ENCODE measurements at places on chromosomes 5 and 9.

DNA sequence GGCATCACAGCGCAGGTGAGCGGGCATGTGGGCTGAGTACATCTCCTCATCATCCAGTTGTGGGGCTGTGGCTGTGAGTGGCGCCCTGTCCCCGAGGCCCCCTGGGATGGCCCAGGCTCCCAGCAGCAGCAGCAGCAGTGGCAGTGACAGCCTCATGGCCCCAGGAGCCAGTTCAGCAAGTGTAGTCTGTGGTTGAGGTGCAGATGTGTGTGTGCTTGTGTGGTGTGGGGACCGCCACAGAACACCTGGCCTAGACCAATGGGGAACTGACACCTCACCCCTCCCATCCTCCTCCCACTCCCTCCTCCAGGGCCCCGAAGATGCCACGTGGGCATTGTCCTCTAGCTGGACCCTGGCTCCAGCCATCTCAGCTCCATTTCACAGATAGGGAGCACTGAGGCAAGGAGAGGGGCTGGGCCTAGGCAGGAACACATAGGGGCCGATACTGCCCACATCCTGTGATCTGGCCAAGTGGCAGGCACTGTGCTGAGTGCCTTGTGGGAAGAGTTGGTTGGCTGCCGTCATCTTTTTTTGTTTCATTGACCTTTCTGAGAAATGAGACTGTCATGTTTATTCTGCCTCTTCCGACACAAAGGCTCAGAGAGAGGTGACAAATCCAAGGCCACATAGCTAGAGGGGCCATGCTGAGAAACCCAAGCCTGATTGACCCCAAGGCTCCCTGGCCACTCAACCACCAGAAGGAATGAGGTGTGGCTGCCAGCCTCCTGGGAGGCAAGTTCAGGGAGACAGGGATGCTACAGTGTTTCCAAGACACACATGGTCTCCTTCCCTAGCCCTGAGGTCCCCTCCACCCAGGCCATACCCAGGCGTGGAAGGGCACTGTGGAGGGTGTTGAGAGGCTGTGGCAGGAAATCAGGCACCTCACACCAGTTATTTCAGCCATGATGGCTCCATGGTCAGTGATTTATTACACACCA lies at the start of gene MZB1:
Gene MZB1 (minus strand): TSS at position 213 of the 938 bp plus-strand sequence. CDS start 57 bp downstream, at position 156.
- DNase-seq: peak; percentile 13

DNA sequence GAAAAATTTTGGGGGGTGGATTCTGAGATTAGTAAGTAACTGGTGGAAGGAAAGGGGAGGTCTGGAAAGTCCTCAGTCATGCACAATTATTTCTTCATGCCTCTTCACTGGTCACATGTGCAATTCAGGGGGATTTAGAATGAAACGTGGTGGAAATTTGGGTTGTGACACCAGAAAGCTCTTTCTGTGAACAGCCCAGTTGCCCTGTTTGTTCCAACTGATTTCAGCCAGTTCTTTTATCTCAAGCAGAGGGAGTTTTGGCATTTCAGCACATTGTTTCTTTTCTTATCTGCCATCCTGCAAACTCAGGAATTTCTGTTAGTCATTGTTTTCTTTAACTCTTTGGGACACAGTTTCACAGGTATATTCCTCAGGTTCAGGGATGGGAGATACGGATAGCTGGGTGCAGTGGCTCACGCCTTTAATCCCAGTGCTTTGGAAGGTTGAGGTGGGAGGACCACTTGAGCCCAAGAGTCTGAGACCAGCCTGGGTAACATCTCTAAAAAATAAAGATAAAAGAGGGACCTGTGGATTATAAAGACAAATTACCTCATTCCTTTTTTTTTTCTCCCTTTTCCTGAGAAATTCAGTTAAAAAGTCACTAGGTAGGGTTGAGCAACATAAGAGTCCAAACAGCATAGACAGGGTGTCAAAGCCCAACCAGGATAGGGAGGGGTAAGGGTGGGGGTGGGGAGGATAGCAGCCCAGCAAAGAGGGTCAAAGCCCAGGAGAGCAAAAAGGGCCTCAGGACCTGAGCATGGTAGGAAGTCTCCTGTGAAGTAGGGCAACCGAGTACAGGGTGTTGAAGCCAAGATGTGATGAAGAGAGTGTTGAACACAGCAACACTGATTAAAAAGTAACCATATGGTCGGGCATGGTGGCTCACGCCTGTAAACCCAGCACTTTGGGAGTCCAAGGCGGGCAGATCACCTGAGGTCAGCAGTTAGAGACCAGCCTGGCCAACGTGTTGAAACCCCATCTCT lies 5.4 kb upstream of the B4GALT1 start:
- DNase-seq: no peak

GRCh38 chr5:33696411-33696810 lies 195.4 kb downstream of the ADAMTS12 start:
- DNase-seq: no peak

- no peak for DNase-seq
Measured at GRCh38 chr5:58191443-58191842, 268.4 kb downstream of the PLK2 start.

DNA sequence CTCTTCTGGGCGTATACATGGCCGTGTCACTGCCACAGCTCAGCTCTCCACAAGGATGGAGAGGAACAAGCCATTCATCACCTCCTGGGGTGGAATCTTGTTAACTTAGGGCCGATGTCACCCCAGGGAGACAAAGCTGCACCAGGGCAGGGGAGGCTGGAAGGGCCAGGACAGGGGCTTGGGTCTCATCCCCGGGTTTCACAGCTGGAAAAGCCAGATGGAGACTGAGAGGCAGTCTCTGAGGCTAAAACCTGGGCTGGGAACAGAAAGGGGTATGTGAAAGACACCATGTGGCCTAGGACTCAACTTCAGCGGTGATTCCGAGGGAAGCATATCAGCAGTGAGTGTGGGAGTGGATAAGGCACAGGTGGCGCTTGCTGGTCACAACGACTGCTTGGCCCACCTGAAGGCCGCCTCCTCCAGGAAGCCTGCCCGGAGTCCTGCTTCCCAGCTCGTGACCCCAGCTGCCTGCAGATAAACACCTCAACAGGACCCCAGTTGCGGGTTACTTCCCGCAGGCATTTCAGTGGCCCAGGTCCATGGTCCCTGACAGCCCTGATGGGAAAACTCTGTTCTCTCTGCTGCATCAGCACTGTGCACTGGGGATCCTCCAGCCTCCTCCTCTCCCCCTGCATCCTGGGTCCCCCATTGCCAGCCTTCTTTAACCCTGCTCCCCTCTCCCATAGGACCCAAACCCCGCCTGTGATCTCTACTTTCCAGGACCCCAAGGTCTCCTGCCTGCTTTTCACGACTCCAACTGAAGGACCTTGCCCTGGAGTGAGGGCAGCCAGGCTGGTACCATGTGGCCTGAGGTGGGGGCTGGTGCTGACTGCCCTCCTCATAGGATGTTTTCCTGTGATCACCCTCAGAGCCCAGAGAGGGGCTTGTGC lies 51.7 kb upstream of the FCN1 start:
- DNase-seq: no peak

- DNase-seq: no peak
Measured at GRCh38 chr5:173696216-173696615, 79.8 kb upstream of the BOD1 start.

- DNase-seq: no peak
Measured at GRCh38 chr5:133333326-133334150, 278.8 kb downstream of the FSTL4 start.

- DNase-seq: no peak
Measured at GRCh38 chr5:105544300-105544699, 1981.7 kb upstream of the NUDT12 start.

DNA sequence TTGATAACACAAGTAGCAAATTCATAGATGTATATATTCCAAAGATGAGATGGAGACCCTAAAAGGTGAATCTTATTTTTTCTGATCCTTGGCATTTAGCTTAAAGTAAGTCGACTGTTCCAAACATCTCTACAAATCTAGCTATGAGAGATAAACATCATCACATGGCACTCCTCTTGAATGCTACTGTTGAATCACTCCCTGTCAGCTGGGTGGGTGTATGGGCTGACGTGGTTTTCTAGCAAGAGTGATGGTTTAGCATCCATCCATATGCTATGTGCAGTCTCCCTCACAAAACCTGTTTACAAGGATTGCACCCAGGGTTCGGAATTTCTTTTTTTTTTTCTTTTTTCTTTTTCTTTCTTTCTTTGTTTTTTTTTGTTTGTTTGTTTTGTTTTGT lies 13.8 kb downstream of the ACO1 start:
- DNase-seq: no peak

DNA sequence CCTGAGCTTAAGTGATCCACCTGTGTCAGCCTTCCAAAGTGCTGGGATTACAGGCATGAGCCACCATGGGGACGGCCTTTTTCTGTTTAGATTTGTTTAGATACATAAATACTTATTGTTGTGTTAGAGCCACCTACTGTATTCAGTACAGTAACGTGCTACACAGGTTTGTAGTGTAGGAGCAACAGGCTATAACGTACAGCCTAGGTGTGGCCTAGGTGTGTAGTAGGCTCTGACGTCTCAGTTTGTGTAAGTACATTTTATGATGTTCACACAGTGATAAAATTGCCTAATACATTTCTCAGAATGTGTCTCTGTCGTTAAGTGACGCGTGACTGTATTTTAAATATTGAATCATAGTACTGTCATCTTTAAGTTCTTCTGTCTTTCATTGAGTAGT lies 84.1 kb downstream of the MELK start:
- DNase-seq: no peak

- DNase-seq: no peak
Measured at GRCh38 chr5:78881884-78882283, 103.2 kb downstream of the ARSB start.

- DNase-seq: no peak
Measured at GRCh38 chr9:105842023-105842644, 147.8 kb downstream of the TMEM38B start.

DNA sequence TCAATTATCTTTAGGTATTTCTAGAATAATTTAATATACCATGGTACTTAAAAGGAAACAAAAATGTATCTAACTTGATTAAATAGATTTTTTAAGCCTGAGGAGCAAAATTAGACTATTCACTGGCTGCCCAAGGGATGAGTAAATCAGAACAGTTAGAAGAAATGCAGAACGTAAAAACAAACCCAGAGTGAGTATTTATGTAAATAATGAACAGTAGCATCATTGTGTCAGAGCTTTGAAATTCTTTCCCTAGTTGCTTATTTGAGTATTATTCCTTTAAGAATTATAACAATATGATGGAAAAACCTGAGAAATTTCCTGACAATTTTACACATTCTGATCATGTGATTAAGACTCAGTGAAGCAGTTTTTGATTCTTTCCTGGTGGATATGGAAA lies 200.9 kb downstream of the GDNF start:
- DNase-seq: no peak

DNA sequence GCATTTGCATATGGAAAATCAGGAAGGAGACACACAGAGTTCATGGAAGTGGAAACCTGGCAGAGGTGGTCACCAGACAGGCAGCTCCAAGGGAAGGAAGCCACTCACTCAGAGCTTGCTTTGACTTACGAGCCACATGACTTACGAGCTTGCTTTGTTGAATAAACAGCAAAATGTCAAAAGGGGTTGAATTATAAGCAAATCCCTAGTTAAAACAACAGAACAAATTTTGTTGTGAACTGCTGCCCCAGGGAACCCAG lies 164.3 kb downstream of the SYK start:
- no peak for DNase-seq

DNA sequence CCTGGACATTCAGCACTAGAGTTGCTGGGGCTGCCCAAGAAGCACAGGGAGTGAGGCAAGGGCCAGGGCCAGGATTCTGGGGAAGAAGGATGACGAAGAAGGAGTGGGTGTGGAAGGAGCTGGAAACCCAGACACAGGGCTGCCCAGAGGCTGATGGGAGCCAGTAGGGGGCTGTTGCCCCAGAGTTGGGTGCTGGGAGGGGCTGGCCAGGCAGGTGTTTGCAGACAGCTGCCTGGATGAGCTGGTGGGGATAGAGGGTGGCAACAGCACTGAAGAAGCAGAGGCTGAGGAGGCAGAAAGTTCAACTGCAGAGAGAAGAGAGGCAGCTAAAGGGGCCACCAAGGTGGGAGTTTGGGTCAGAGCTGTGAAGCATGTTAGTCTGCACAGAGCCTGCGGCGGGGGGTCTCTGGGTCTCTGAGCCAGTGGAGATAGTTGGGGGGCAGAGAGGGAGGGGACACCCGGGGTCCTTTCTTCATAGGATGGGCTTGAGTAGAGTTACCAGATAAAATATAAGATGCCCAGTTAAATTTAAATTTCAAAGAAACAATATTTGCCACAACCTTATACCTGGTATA lies 2.5 kb upstream of the AQP7 start:
- DNase-seq: no peak

DNA sequence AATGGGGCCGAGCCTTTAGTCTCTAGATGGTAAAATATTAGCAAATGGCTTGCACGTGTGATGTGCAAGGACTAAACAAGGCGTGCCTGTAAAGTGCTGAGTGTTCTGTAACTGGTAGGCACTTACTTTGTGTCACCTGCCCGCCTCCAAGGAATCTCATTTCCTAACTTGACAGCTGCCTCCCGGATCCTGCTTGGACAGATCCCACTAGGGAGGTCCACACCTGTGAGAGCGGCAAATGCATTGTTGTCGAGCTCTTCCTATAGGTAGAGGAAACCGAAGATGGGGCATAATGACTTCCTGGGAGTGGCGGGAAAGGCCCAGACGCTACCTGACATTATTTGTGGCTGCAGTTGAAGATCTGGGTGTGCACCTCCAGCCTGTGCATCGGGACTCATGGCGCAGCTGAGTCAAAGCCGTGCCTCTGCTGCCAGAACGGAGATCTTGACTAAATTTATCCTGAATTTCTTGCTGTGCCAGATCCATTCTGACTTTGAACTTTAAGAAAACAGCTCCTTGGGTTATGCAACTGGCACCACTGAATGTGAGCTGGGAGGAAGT lies 79.8 kb downstream of the TENT4A start:
- DNase-seq: no peak

DNA sequence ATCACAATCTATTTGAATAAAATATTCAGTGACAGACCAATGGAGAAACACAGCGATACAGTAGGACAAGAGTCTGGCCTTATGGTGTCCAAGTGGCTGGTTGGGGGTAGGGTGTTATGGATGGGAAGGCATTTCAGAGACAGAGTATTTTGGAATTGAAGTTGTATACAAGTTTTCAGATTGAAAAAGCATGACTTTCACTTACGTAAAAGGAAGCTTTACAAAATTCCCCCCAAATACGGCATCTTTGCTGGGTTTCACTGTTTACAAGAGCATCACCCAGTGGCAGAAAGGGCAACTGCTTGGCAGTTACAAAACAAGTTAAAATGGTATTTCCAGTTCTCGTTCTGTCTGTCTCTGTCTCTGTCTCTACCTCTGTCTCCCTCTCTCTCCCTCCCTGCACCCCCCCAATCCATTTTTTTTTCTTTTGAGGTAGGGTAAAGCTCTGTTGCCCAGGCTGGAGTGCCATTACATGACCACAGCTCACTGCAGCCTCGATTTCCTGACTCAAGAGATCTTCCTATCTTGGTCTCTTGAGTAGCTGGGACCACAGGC lies 86.2 kb downstream of the PTPN3 start:
- no peak for DNase-seq

DNA sequence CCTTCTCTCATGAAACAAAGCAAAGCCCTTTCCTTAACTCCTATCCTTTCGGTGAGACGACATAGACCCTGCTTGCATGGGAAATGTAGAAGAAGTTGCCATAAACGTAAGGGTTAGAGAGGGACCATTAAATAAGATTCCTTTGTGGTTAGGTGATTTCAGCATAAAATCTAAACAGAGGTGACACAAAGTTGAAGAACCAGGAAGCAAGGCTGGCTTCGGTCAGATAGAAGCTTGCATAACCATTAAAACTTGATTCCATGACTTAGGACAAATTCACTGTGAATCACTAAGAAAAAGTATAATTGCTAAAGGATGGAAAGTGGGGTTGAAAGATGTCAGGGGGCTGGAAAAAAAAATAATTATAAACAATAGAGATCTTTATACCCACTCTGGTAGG lies 30.9 kb upstream of the ABLIM3 start:
- DNase-seq: no peak

GRCh38 chr5:89067362-89067761 lies 184.4 kb upstream of the MEF2C start:
- DNase-seq: no peak
